ENCODE measurements at places on chromosomes 4 and X.

GRCh38 chrX:134760650-134761049, 102.4 kb upstream of the PLAC1 start:
- DNase-seq: no peak

DNA sequence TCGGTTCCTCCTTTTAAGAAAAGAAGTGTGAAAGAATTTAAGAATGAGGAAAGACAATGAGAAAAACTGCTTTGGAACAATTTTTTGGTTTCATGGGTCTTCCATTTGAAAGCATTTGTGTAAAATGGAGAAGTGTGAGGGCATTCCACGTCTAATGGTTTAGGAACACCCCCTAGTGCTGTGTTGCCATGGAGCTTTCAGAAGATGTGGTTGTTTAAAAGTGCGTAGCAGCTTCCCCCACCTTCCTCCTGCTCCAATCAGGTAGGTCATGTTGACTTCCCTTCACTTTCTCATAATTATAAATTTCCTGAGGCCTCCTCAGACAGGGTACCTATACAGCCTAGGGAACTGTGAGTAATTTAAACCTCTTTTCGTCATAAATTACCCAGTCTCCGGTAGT, 50.0 kb downstream of the UGT2B10 start:
- no peak for DNase-seq

DNA sequence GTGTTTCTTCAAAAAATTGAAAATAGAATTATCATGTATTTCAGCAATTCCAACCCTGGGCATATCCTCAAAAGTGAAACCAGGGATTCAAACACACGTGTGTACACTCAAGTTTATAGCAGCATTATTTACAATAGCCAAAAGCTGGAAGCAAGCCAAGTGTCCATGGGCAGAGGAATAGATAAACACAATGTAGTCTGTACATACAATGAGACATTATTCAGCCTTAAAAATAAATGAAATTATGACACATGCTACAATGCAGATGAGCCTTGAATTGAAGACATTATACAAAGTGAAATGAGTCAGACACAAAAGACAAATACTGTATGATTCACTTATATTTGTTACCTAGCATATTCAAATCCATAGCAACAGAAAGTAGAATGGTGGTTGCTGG, 853.4 kb downstream of the STIM2 start:
- DNase-seq: no peak

DNA sequence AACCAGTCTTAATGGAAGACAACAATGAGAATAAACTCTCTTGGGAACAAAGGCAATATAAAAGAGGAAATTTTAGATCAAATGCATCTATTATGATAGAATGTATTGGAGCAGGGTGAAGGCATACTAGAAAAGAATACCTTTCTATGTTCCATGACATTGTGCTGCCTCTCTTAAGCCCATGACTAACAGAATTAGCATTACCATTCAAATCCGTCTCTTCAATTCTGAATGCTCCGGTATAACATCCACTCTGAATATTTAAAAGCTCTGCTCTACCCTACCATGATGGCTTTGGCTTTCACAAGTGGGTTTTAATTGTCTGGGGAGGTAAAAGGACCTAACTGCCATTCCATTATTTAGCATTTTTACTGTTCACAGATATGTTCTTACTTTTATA, 1878.4 kb downstream of the ARAP2 start:
- DNase-seq: no peak

DNA sequence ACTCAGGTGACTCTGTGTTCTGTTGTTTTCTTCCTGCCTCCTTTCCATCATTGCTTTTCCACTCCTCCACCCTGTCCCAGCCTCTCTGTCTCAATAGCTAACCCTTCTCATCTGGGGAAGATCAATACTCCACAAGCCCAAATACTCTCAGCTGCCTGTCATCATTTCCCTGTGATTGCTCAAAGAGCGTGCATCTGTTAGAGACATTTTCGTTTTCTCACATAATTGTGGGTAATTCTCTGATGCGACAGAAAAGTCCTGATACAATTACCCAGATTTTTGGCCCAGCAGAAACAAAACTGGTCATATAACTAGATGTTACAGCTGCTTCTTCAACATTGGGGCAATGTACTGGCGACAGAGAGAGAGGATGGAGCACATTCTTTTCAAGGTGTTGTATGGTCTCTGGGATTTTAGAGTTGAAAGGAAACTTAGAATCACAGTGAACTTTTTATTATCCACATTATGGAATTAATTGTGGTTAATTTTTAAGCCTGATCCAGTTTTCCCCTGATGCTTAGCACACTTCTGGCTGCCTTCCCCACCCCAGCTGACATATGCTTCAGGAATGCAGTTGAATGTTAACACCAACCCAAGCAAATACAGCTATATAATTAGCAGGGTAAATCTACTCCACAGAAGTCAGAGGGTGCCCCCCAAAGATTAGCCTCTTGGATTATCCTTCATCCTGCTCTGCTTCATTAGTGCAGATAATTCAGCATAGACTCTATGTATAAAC, 171.4 kb upstream of the ANXA3 start:
- no peak for DNase-seq

DNA sequence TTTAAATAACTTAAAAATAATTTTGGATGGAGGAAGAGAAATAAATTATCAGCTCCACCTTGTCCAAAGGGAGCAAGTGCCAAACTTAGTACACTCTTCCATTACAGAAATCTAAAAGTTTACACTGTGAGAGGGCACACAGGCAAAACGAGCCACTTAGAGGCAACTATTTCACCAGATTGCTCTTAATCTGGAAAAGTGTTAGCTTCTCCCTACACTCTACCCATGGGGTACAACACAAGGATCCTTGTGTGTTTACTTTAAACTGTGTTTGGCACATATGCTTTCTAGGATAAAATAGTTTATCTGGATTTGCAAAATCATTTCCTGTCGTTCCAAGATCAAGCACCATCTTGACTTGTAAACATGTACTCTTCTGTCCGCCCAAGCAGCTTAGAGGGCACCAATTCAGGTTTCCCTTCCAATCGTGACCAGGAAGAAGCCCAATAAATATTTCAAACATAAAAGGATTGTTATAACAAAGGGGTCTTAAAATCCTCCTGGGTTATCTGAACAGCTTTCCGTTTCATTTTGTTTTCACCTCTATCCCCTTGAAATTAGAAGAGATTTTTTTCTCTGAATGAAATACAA, 29.0 kb upstream of the KDR start:
- DNase-seq: no peak

GRCh38 chr4:140793291-140793690, 37.1 kb upstream of the TBC1D9 start:
- no peak for DNase-seq

GRCh38 chrX:12309040-12309743, 170.9 kb downstream of the FRMPD4 start:
- DNase-seq: no peak

- no peak for DNase-seq
These were observed 73.3 kb downstream of the CYLC1 start for GRCh38 chrX:83934220-83934619.

GRCh38 chr4:189143263-189143952, 797.3 kb upstream of the FRG1 start:
- no peak for DNase-seq

- DNase-seq: no peak
These were observed 4.5 kb downstream of the PRRG1 start for GRCh38 chrX:37353646-37354045.

- no peak for DNase-seq
These were observed 17.5 kb upstream of the PPP2R2C start for GRCh38 chr4:6489927-6490326.

DNA sequence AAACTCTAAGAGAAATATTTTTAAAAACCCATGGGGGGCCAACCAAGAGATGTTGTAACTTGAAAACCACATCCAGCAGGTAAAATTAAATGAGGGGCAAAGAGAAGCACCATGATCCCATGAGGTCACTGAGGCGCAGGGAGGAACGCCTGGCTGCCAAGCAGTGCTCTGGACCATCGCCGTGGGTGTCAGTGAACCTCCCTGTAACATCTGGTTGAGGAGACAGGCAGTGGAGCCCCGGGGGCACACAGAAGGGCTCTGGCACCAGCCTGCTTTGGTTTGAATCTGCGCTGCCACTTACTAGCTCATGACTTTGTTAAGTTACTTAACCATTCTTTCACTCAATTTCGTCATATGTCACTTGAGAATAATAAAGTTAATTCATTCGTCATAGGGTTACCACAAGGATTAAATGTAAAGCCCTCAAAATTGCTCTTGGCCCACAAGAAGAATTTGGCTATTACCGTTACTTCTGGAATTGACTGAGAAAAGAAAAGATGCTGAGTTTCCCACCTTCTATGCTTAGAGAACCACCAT, 41.6 kb upstream of the SLC25A4 start:
- DNase-seq: no peak

DNA sequence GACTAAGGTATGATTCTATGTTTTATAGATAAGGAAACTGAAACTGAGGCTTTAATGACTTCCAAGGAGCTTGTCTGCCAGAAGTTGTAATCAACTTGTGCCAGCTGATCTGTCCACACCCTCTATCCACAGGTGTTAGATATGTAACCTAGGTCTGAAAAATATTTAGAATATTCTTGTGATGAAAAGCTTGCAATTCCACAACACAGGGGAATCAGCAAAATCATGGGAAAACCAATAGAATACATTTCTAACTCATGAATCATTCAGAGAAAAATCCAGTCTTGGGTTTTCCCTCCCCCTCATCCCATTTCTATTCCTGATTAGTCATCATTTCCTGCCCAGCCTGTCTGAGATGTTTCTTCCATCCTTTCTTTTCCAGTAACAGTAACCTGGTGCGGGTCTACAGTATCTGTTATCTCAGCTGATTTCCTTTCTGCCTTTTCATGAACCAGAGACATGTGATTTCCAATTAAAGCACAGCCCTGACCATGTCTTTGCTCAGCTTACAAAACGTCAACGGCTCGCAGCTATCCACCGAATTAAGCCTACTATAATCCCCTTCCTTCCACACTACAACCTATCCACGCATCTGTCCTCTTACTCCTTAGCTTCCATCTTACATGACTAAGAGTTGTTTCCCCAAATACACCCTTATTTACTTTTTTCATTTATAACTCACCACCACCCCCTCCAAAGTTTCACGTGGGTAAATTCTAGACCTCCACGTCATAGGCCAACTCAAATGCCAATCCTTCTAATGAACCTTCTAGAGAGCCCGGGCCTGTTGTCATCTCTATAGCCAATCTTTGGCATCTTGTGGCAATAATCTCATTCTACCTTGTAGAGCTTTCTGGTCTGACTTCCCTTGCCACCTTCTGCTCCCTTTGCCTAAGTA, 961 bp upstream of the NOCT start:
- DNase-seq: no peak

All from neural crest cell (in vitro differentiated cells).